GM10248 (cell line): ENCODE measurements at places on chromosomes 1 and 21.
A peak's percentile ranks its signal among the peaks of the same experiment; 100 is the strongest.

DNA sequence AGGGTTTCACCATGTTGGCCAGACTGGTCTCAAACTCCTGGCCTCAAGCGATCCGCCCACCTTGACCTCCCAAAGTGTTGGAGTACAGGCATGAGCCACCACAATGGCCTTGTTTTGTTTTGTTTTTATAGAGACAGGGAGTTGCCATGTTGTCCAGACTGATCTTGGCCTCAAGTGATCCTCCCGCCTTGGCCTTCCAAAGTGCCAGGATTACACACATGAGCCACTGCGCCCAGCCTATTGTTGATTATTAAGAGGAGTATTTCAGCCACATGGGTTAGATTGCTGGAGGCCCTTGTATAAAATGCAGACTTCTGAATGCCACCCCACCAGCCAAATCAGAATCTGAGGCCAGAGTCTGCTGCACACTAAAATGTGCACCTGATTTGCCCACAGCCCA lies 57.2 kb upstream of the ANGPTL1 start:
- no peak for DNase-seq

GRCh38 chr1:77532641-77533040 lies 149.8 kb downstream of the ZZZ3 start:
- DNase-seq: no peak

- DNase-seq: no peak
Observed at GRCh38 chr1:209434631-209435217, 148.8 kb upstream of the CAMK1G start.

DNA sequence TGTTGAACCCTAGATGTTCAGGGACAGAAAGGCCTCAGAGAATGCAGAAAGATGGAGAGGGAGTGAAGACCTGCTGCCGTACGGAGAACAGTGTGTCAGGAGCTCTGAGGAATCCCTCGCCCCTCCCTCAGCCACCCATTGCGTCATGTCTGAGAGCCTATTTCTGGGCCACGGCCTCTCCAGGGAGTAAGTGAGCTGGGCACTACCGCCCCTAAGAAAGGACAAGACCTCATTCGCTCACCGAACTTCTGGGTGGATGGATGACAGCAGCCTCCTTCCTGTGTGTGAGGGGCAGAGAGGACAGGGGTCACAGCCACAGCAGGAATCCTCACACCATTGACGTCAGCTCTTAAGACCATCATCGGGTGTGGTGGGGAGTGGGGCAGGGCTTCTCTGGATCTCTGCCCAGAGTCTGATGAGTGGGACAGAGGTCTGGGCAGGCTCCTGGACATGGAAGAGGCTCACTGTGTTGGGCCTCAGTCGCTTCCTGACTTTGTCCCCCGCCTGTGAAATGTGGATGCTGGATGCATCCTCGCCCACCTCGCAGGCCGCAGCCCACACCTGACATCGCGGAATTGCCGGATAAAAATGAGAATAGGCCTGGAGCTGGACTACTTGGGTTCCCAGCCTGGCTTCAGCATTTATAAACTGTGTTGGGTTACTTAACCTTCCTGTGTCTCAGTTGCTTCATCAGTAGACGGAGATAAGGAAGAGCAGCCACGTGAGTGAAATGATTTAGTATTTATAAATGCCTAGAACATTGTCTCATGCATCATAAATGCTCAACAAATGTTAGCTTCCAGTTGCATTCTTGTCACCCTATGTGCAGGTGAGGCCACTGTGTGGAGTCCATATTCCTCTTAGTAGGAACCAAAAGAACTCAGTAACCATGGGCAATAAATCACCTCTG lies 238.6 kb downstream of the TRABD2B start:
- DNase-seq: no peak

- no peak for DNase-seq
Observed at GRCh38 chr1:92887465-92887864, 55.6 kb downstream of the RPL5 start.

DNA sequence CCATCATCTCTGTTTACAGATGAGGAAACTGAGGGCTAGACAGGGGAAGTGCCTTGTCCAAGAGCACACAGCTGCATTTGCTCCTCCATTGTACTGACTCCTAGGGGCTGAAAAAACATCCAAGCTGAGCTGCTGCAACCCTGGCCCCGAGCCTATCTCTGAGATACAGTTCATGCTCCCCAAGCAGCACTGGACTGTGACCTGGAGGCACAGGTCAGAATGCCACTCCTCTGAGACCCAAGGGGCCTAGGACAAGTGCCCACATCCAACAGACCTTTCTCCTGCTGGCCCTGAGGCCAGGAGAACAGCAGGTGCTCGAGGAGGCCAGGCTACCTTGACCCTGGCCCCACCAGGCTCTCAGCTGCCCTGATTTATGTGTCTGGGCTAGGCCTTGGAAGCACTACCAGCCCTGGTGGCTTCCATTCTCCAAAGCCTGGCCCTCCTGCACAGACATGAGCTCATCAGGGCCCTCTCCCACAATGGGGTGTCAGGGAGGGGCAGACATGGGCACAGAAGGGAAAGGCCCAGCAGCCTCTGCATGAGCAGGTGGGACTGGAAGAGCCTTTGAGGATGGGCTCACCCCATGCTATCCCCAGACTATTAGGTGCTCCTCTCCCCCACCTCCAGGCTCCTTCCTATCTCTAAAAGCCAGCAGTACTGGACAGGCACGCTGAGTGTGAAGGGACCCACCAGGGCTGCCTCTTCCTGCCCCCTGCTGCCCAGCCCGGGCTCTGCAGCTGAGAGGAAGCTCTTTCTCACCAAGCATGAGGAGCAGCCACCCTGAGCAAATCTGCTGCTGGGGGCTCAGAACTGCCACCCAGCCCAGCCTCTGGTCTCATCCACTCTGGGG lies 18.8 kb downstream of the ADGRB2 start:
- peak; percentile 87 for DNase-seq

DNA sequence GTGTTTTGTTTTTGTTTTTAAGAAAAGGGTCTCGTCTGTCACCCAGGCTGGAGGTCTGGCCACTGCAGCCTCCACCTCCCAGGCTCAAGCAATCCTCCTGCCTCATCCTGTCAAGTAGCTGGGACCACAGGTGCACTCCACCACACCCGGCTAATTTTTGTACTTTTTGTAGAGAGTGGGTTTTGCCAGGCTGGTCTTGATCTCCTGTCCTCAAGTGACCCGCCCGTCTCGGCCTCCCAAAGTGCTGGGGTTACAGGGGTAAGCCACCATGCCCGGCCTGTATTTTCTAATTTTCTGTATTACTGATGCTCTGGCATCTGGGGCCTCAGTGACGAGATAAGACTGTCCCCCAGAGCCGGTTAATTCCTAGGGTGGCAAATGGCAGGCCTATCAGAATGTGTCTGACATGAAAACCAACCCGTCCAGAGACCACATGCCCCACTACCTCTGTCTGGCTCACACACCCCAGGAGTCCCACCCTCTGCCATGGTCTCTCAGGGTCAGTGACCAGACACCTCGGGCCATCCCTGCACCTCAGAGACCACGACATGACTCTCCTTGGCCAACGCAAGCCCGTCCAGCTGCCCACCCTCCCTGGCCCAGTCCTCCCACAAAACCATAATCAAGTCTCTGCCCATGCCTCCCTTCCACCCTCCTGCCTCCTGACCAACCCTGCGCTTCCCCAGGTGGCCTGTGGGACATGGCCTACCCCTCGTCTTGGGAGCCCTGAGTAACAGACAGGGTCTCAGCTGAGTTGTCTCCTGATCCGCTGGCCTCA lies 12.5 kb downstream of the NPHP4 start:
- no peak for DNase-seq

DNA sequence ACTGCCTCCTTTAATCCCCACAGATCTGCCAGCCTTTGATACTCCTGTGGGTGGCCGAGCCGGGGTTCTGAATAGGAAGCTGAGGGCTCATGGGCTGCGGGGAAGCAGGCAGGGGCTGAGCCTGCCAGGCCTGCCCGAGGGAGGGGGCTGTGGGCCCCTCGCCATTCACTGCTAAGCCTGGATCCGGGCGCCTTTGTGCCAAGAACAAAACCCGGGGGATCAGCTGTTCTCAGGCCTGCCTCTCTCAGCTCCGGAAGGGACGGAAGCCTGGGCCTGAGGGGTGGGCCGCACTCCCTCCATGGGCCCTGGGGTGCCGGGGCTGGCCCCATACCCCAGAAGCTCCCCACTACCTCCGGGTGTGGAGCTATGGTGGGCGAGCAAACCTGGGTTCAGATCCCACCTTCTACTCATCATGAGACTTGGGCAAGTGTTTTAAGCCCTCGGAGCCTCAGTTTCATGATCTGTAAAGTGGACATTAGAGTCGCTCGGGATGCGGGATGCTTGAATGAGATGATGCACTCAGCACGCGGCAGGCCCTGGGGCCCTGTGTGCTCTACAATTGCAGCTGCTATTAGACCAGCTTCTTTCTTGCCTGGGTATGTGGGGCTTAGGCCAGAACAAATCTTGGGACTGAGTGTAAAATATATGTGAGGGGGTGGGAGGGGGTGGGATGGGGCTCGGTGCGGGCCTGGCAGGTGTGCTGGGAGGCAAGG lies 19.2 kb upstream of the EPHA2 start:
- no peak for DNase-seq

DNA sequence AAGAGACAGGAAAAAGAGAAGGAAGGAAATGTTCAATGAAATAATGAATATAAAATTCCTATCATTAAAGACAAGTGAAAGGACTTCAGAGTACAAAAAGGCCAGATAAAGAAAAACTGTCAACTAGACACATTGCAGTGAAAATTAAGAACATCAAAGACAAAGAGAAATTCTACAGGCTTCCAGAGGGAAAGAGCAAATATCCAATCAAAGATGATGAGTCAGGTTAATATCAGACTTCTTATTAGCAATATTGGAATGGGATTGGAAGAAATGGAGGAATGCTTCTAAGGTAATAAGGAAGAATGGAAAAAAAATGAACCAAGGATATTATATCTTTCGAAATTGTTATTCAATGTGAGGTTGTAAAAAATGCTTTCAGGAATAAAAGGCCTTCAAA lies 7.8 kb downstream of the PLA2G2A start:
- DNase-seq: no peak

DNA sequence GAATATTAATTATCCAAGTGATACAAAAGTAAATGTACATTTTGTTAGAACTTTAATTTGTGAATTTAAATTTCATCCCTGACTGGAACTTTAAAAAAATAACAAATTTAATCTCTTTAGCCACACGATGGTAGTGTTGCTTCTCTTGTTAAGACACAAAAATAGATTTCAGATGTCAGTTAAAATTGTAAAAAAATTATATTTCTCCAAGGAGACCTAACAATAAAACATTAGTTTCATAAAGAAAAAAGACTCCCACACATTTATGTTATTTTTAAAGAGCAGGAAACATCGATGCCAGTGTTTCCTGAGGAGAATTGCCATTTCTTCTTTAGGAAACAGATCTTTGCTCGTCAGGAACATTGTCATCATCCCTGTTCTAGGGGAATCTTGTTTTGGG lies 74.0 kb upstream of the DEPDC1 start:
- no peak for DNase-seq

DNA sequence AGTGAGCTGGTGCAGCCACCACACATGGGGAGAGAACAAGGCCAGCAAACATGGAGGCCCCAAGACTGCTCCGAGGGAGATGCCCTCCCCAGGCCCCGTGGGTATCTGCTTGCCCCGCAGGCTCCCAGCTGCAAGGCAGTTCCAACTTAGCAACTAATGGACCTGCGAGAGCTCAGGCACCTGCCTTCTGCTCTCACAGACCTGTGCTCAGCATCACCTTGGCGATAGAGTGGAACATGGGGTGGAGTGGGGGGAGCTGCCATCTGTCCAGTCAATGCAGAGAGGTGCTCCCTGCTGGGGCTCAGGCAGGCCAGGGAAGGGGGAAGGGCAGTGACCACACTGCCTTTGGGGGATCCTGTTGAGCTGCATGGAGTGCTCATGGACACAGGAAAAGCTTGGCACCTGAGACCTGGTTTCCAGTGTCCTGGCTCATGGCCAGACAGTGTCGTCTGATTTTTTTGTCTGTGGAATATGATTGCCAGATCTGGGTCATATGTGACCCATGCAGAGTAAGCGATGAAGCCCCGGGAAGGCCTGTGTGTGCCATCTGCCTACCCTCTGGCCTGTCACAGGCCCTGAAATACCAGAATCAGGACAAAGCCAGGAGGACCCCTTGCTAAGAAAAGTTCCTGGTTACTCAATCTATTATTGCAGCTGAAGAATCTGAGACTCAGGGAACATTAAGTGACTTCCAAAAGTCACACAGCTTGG lies 39.9 kb upstream of the TENT5C start:
- no peak for DNase-seq

DNA sequence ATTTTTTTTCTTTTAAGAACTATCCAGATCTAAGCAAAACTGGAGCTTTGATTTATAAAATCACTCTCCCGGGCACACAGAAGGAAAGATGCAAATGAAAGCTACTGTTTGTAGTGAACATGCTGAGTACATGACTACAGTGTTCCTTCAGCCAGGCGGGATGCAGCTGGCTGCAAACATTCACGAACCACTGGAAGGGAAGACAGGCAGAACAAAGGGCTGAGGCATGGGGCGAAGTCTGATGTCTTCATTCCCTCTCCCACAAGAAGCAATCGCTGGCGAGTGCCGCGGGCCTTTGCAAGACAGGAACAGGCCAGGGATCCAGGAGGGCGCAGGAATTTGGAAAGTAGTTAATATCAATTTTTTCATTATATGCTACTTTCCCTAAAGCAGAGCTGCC lies 257.9 kb upstream of the AJAP1 start:
- DNase-seq: no peak

DNA sequence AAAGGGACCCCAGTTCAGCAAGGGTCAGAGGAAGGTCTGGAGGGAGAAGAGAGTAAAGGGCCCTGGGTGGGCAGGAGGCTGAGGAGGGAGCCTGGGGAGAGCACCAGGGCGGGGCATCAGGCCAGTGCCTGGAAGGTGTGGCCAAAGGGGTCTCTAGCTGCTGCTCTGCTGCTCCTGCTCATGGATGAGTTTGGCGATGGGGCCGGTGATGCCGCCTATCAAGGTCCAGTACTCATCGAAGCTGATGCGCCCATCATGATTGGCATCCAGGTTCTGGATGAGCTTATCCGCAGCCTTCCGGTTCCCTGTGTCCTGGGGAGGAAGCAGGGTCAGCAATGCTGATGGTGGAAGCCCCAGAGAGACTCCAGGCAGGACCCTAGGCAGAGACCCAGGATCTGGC lies 5.6 kb downstream of the S100A16 start:
- DNase-seq: peak; percentile 8

GRCh38 chr21:33078907-33079582 lies 9.1 kb downstream of the OLIG1 start:
- DNase-seq: peak; percentile 89

DNA sequence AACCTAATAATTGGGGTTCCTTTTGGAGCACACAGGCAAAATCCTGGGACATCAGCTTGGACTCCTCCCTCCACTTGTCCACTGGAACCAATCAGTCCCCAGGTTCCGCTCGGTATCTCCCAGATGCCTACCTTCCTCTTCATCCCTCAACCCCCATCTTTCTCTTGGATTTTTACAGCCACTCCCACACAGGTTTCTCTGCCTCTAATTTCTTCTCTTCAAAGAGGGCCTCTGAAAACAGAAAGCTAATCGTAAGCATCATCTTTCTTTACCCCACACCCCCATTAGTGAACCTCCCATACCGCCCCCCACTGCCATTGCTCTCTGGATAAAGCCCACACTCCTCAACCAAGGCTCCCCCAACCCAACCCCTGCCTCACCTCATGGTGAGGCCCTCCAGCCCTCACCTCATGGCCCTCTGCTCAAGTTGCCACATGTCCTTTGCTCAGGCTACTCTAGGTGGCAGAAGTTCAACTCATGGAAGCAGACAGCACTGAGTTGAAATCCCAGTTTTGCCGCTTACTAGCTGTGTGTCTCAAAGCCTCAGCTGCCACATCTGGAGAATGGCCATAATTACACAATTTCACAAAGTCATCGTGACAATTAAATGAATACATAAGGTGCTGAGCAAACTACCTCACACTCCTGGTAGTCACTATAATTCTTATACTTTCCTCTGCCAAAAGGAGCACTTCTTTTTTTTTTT lies 18.1 kb upstream of the WASF2 start:
- DNase-seq: no peak

GRCh38 chr1:93783876-93784275 lies 95.1 kb downstream of the DNTTIP2 start:
- DNase-seq: no peak
